ENCODE measurements at places on chromosomes 6 and 20.

DNA sequence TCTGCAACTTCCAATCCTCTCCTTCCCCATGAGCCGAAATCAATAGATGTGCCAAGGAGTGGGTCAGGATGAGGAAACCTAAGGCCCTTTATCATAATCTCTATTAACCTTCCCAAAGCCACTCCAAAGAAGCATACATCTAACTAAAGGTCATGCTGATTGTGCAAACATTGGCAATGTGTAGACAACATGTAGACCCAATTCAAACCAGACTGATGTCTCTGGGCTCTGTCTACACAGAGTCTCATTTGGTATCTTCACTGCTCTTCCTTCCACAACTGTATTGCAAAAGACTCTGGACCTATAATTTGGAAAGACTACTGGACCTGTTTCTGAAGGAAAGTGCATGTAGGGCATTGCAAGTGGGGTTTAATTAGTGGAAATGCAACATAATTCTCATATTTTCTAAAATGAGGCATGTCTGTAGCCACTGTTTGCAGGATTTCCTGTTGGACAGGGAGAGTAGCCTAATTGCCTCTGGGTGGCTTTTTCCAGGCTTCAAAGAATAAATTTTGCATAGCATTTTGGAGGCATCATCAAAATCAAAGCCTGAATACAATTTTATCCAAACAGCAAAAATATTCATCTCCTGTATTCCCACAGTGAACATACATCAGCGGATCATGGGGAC is 35.0 kb upstream of the MLIP start:
- H3K4me1 ChIP-seq: peaks cover 13% of the 10 kb centered on the region
- H3K36me3 ChIP-seq: no peaks in the 10 kb centered on the region
- H3K27ac ChIP-seq: no peak overlapping the region
- DNase-seq: no peak
- H3K27me3 ChIP-seq: no peaks in the 10 kb centered on the region

- H3K36me3 ChIP-seq: peaks cover 15% of the 10 kb centered on the region
- H3K27me3 ChIP-seq: peaks cover 17% of the 10 kb centered on the region
- no peak for DNase-seq
- H3K27ac ChIP-seq: no peak overlapping the region
Observed at GRCh38 chr6:168016176-168016620, 18.7 kb downstream of the KIF25 start.

DNA sequence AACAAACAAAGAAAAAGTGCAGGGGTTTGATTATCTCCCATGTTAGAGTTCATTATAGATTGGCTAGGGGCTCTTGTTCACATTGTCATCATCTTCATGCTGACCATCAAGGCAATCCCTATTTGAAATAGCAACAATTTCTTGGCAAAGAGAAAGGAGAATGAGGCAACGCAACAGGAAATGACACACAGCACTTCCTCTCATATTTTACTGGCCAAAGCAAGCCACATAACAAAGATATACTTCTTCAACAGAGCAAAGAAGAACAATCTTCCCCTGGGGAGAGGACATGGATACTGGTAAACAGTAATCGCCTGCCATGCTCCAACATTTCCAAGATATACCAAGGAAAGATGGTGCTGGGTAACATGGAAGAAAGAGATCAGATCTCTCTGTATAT is 29.8 kb downstream of the EPM2A start:
- H3K36me3 ChIP-seq: peaks cover 29% of the 10 kb centered on the region
- DNase-seq: no peak
- peaks cover 9% of the 10 kb centered on the region for H3K27me3 ChIP-seq
- H3K4me1 ChIP-seq: no peaks in the 10 kb centered on the region

DNA sequence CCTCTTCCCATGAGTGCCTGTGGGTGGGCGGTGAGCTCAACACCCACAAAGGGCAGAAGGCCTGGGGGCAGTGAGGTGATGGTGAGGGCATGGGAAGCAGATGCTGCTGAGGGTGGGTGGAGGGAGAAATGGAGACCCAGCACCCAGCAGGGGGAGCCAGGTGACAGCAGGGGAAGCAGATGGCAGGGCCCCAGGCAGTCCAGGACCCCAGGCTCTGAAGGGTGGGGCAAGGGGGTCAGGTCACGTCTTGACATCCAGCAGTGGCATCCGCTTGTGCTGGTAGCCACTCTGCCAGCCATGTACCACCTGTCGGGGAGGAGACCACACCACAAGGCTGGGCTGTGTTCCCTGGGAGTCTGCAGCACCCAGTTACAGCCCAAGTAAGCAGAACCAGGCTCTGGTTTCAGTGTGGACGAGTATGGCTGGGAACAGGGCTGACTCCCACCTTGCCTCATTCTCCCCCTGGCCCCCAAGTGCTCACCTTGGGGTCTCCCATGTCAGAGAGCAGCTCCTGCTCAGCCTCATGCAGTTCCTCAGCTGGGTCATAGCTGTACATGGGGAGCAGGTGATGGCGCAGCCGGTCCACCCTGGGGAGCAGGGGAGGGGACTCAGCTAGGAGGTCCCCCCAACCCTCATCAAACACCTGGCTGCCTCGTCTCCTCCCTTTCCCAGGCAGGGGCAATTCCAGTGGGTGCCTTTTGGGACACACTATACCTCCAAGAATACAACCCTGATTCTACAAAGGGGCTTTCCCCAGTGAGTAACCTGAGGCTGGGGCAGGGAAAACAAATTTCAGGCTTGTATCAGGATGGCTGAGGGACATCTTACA is 2.0 kb downstream of the SMIM29 start:
- H3K4me1 ChIP-seq: peaks cover 47% of the 10 kb centered on the region
- peak; percentile 58 for DNase-seq
- H3K27me3 ChIP-seq: peaks cover 4% of the 10 kb centered on the region
- peaks cover 24% of the 10 kb centered on the region for H3K36me3 ChIP-seq
- no peak overlapping the region for H3K4me3 ChIP-seq

DNA sequence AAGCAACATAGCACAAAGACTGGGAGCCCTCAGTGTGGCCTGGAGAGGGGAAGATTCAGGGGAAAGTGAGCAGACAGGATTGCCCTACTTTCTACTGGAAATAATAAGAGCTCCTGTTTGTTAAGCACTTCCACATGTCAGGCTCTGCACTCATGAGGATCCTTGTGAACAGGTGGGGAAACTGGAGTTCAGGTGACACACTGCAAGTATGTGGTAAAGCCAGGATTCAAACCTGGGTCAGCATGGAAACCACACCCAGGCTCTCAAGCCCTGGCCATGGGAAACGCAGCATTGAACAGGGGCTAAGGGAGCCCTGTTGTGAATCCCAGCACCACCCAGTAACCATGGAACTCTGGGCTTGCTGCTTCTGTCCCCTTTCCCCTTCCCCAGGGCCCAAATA is 42.8 kb upstream of the ID1 start:
- H3K36me3 ChIP-seq: peaks cover 47% of the 10 kb centered on the region
- peaks cover 4% of the 10 kb centered on the region for H3K4me1 ChIP-seq
- DNase-seq: no peak
- no peaks in the 10 kb centered on the region for H3K27me3 ChIP-seq
- no peak overlapping the region for H3K4me3 ChIP-seq
- H3K27ac ChIP-seq: no peak overlapping the region

GRCh38 chr6:21438237-21438985 is 155.1 kb upstream of the SOX4 start:
- H3K36me3 ChIP-seq: no peaks in the 10 kb centered on the region
- no peak overlapping the region for H3K4me3 ChIP-seq
- H3K27me3 ChIP-seq: peaks cover 4% of the 10 kb centered on the region

DNA sequence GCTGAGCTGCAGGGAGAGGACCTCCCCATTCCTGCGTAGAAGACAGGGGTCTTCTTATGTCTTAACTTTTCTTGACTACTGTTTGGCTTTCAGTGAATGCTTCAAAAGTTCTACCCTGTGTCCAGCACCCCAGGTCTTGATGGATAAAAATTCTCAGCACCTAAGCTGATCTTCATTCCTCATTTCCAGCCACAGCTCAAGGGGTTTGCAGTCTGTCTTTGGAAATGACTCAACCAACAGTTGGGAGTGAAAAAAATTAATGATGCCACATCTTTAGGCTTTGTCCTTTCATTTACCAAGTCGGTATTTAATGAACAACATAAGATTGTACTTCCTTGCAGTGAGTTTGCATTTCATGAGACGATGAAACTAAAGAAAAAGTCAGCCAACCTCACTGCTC is 40.3 kb downstream of the PRDM1 start:
- H3K27me3 ChIP-seq: peaks cover 7% of the 10 kb centered on the region
- no peak overlapping the region for H3K27ac ChIP-seq
- H3K4me3 ChIP-seq: no peak overlapping the region
- no peaks in the 10 kb centered on the region for H3K36me3 ChIP-seq

- H3K4me3 ChIP-seq: no peak overlapping the region
- H3K4me1 ChIP-seq: no peaks in the 10 kb centered on the region
- no peak for DNase-seq
Observed at GRCh38 chr6:56766139-56766805, 123.6 kb upstream of the DST start.

DNA sequence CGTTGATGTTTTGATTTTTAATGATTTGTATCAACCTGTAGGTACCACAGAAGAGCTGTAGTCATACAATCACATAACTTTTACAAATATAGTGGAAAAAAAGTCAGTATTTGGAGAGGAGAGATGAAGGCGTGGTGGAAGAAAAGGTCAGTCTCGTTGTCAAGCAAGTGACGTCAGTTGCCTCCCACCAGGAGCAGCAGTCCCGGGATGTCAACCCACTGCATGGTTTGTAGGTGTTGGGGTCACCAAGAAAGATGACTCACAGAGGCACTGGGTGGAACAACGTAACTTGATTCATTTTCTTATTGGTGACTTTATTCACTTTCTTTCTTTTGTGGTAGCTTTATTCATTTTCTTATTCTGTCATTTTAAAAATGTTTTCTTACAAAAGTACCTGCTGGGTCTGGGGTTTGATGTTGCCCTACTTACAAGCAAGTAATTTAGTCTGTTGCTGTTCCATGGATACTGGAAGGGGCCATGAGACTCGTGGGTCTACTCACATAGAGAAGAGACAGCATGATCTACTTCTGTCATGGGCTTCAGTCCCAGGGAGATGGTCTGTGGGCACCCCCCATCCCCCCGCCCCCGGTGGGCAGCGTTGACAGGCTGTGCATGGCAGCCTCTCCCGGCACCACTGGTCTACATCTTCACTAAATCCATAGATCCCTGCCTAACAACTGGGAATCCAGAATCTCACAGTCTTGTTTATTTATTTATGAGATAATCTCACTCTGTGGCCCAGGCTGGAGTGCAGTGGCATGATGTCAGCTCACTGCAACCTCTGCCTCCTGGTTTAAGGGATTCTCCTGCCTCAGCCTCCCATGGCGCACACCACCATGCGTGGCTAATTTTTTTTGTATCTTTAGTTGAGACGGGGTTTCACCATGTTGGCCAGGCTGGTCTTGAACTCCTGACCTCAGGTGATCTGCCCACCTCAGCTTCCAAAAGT is 36.4 kb upstream of the SYNJ2 start:
- peaks cover 5% of the 10 kb centered on the region for H3K27me3 ChIP-seq
- H3K4me1 ChIP-seq: peaks cover 6% of the 10 kb centered on the region
- no peak for DNase-seq
- no peak overlapping the region for H3K4me3 ChIP-seq

- peaks cover 8% of the 10 kb centered on the region for H3K27me3 ChIP-seq
- H3K4me3 ChIP-seq: no peak overlapping the region
- peaks cover 43% of the 10 kb centered on the region for H3K4me1 ChIP-seq
- H3K27ac ChIP-seq: peak overlapping the region; percentile 51
Observed at GRCh38 chr6:107805504-107805903, 18.6 kb downstream of the SCML4 start.

- no peaks in the 10 kb centered on the region for H3K4me1 ChIP-seq
- H3K27ac ChIP-seq: no peak overlapping the region
- H3K27me3 ChIP-seq: no peaks in the 10 kb centered on the region
- no peak overlapping the region for H3K4me3 ChIP-seq
- DNase-seq: no peak
Observed at GRCh38 chr6:74550821-74551220, 655.0 kb downstream of the COL12A1 start.

- H3K4me1 ChIP-seq: peaks cover 12% of the 10 kb centered on the region
- no peak overlapping the region for H3K4me3 ChIP-seq
- peak overlapping the region; percentile 46 for H3K27ac ChIP-seq
Observed at GRCh38 chr6:37868447-37868825, 48.9 kb downstream of the ZFAND3 start.

GRCh38 chr6:127877231-127877630 is 23.6 kb downstream of the THEMIS start:
- H3K27me3 ChIP-seq: peaks cover 3% of the 10 kb centered on the region
- H3K27ac ChIP-seq: no peak overlapping the region
- no peak overlapping the region for H3K4me3 ChIP-seq
- no peaks in the 10 kb centered on the region for H3K36me3 ChIP-seq
- DNase-seq: no peak

DNA sequence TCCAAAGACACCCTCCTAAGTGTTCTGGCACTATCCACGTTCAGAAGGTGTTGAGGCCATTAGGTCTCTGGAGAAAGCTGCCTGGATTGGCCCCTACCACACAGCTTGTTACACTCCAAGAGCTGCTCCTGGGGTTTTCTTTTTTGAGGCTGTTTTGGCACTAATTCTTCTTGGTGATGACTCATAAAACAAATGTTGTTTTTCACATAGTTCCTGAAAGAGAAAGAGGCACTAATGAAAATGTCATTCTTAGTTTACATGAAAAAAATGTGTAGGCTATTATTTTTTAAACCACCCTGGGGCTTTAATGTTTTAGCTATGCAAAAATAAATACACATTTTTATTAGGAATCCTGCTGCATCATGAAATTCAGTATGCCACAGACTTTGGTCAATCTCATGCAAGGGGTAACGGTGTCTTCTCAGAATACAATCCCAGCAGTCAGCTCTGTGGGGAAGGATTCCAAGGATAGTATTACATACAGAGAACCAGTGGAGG is 38.1 kb downstream of the TBPL1 start:
- no peak overlapping the region for H3K4me3 ChIP-seq
- no peak for DNase-seq
- H3K36me3 ChIP-seq: peaks cover 16% of the 10 kb centered on the region
- H3K27ac ChIP-seq: no peak overlapping the region
- no peaks in the 10 kb centered on the region for H3K4me1 ChIP-seq

DNA sequence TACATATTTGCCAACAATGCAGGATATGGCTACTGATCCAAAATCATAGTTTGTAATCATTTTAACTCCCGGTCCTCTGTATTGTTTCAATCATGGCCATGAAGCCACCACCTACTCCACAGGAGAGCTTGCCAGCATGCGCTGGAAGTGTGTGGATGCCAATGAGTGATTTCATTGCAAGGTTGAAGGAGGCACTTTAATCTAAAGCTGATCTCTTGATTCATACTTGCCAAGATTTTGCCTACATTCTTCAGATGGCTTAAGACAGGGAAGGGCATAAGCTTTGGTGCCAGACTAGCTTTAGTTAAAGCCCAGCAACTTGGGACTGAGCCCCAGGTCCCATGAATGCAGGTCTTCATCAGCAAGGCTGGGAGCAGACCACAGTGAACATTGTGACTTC is 58.8 kb downstream of the TPD52L1 start:
- H3K27ac ChIP-seq: no peak overlapping the region
- no peaks in the 10 kb centered on the region for H3K4me1 ChIP-seq
- H3K36me3 ChIP-seq: no peaks in the 10 kb centered on the region
- no peak overlapping the region for H3K4me3 ChIP-seq
- H3K27me3 ChIP-seq: peaks cover 3% of the 10 kb centered on the region
